ENCODE measurements at places on chromosomes 2 and 18. TPM values are rescaled to one million over a fixed set of nuclear protein-coding genes. Genes with fewer than 3 reads are reported as not detected.

OTOS gene
- not detected for total RNA-seq

IGFBP5 gene
- 386 TPM for total RNA-seq

CCBE1 gene
- total RNA-seq = 21.4 TPM

TLX2 gene
- under 0.01 TPM for total RNA-seq

CHST9 gene
- under 0.01 TPM for total RNA-seq

VWA3B gene
- not detected for total RNA-seq

ATP8B1 gene
- total RNA-seq = 86.8 TPM

RAPGEF4 gene
- total RNA-seq = 9.6 TPM

TRIM43 gene
- not detected for total RNA-seq

GPC1 gene
- 42.9 TPM for total RNA-seq

ABCB11 gene
- not detected for total RNA-seq

LYG2 gene
- total RNA-seq = not detected

HRH4 gene
- under 0.01 TPM for total RNA-seq

MBD5 gene
- 15.8 TPM for total RNA-seq

Measured in regular cardiac myocyte (primary cell).